Non-pigmented ciliary epithelial cell (primary cell): ENCODE measurements at places on chromosomes 16 and 17.

GRCh38 chr17:73189417-73190099, 3.3 kb upstream of the COG1 start:
- DNase-seq: peak; percentile 22

- DNase-seq: no peak
Observed at GRCh38 chr17:59466946-59467801, 98.2 kb upstream of the DHX40 start.

DNA sequence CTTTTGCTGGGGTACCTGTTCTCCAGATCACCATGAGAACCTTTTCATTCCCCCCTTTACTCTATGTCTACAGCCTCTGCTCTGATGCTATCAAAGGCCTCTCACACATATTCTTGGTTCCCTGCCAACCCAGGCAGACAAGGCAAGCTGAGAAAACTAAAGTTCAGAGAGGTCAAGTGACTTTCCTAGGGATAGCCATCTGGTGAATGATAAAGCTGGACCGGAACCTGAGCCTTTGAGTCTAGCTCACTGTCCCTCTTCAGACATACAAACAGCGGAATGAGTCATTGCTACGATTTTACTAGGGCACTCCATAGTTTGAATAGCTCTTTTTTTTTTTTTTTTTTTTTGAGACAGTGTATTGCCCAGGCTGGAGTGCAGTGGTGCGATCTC, 73.3 kb downstream of the XYLT1 start:
- no peak for DNase-seq

- no peak for DNase-seq
Observed at GRCh38 chr17:1455291-1455796, 688 bp downstream of the CRK start.

DNA sequence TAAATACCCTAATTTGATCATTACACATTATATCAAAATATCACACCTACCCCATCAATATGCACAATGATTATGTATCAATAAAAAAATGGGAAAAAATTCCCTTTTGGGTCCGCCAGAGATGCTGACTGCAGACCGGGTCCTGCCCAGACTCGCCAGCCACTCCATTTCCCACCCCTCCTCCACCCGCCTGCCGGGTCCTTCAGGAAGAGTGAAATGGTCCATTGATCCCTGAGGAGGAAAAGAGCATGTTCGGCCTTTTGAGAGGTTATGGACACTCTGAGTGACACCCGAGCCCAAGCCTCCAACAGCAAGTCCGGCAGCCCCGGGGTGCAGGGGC, 123.9 kb upstream of the ZFHX3 start:
- DNase-seq: no peak

DNA sequence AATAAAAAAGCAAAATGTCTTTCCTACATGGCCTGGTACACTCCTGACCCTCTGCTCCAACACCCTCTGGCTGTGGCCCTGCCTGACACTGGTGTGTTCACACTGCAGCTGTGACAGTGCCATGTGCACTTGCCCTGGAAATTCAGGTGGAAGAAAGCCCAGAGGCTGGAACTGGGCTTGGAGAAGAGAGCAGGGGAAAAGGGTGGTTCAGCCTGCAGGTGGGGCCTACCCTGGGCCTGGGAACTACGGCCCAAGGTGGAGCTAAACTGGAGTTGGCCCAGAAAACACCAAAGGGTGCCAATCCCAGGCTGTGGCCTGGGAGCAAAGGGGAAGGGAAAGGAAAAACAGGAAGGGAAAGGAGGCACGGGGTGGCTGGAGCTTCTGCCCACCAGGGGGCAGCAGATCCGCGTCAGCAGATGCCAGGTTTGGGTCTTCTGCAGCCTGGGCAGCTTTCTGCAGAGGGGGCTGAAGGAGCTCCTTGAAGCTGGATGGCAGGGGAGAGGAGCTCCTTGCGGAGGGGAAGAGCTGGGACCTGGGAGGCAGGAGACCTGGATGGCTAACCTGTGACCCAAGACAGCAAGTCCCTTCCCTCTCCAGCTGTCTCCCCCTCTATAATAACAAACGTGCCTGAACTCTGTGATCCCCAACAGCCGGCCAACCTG, 15.4 kb upstream of the CTCF start:
- DNase-seq: no peak

- DNase-seq: no peak
Observed at GRCh38 chr17:82440469-82440981, 10.0 kb downstream of the CYBC1 start.

DNA sequence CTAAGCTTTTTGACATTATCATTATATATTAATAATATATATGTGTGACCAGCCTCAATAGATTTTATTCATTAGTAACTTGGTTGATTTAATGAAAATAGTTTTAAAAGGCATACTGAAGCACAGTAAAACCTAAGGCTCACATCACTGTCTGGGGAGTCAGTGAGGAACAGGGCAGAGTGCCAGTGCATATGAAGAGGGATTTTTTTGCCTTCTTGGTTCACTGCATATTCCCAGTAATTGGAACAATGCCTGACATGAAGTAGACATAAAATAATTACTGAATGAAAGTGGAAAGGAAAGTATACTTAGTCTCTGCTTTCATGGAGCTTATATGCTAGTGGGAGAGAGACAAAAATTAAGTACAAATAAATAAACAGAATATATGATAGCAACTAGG, 81.1 kb downstream of the FTO start:
- DNase-seq: no peak

- DNase-seq: no peak
Observed at GRCh38 chr16:23148166-23148512, 1.1 kb downstream of the USP31 start.

DNA sequence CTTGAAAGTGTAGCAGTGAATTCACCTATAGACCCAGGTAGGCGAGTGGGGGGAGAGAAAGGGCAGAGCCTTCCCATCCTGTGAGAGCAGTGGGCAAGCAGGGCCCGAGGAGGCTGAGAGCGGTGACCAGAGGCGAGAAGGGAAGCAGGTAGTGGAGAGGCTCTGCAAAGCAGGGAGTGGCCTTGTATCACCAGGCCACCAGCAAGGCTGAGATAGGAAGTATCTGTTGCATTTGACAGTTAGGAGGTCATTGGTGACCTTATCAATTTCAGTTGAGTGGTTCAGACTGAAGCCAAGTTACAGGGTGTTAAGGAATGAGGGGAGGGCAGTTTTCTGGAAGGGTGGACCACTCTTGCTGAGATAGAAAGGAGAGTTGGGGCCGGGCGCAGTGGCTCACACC, 10.7 kb upstream of the HSD3B7 start:
- no peak for DNase-seq

GRCh38 chr17:40284085-40284713, 3.5 kb upstream of the CDC6 start:
- peak; percentile 70 for DNase-seq

- DNase-seq: no peak
Observed at GRCh38 chr16:47928008-47928407, 227.8 kb downstream of the ABCC12 start.

GRCh38 chr17:83125515-83126274, 46.3 kb downstream of the METRNL start:
- DNase-seq: no peak

- no peak for DNase-seq
Observed at GRCh38 chr17:55388842-55389241, 32.8 kb downstream of the MMD start.

DNA sequence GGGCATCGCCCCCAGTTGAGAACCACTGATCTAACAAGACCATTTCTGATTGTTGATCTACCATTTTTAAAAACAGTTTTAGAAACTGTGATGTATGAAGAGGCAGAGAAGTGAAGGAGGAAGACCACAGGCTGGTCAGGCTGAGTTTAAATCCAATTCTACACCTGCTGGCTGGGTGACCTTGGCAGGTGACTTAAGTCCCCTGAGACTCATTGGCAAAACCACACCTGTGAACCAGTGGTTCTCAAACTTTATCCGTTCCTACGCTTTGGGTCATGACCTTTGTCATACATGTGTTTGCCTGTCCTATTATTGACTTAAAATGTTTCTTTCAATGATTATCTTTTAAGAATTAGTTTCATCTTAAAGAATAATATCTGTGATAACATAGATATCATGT, 2.3 kb downstream of the GP2 start:
- no peak for DNase-seq

DNA sequence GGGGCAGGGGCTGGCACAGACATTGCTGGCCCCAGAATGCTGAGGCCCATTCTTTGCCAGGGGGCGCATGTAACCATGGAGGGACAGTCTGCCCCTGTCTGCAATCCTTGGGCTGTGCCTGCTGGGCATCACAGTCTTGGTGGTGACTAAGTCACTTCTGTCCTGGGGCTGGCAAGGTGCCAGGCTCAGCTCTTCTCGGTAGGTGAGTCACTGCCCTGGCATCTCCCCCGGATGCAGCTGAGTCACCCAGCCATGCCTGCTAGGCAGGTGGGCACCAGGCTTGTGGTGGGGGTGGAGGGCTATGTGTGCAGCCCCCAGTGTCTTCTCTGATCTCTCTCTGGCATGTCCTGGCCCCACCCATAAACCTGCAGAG, 5.6 kb downstream of the RARA start:
- no peak for DNase-seq

GRCh38 chr17:42347198-42347597, 41.0 kb downstream of the STAT3 start:
- DNase-seq: peak; percentile 57

DNA sequence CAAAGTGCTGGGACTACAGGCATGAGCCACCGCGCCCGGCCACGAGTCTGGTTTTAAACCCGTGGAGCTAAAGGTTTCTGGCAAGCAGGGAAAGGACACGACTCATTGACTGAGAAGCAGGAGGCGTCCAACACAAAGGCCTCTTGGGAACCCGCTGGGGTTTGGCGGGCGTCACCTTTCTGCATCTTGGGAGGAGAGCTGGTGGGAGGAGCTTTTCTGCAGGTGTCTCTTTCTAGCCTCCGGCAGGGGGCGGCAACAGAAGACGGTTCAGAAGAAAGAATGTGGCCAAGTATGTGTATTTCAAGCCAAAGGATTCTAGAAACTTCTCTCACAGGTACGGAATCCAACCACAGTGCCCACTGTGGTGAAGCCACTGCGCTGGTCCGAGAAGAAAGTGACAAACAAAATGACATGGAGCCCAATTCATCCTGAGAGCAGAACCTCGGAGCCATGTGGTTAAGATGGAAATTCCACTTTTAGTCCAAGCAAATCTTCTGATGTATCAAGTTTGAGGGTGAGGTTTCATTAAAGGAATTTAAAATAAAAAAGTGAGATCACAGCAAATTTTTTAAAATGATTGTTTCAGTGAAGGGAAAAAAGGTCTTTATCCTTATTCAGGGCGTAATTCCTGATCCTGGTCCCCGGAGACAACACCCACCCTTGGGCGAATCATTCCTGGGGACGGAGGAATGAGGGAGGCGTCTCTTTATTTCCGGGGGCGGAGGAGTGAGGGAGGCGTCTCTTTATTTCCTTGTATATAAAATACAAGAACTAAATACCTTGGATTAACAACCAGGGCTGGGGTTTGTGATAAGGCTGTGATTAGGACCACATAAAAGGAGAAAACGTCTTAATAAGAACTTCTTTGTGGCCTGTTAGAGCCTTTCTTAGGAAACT, 97.6 kb downstream of the MRM3 start:
- peak; percentile 36 for DNase-seq

GRCh38 chr16:31467858-31468257, 4.1 kb upstream of the TGFB1I1 start:
- no peak for DNase-seq

DNA sequence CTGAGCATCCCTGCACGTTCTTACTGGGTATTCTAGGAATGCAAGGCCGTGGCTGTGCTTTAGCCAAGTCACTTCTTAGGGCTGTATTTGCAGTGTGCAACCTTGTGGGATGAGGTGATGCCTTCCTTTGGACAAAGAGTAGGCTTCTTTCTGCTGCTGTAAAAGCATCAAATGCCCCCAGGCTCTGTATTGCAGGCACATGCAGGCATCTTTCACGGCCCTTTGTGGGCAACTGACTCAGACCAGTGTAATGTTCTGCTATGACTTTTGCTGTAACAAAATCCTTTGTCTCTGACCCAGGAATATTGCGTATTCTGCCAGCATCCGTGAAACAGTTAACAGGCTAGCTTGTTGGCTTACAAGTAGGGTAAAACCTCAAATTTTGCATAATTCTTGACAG, 30.9 kb upstream of the GCSH start:
- DNase-seq: no peak

GRCh38 chr16:81284995-81285600, 29.7 kb upstream of the GAN start:
- no peak for DNase-seq

DNA sequence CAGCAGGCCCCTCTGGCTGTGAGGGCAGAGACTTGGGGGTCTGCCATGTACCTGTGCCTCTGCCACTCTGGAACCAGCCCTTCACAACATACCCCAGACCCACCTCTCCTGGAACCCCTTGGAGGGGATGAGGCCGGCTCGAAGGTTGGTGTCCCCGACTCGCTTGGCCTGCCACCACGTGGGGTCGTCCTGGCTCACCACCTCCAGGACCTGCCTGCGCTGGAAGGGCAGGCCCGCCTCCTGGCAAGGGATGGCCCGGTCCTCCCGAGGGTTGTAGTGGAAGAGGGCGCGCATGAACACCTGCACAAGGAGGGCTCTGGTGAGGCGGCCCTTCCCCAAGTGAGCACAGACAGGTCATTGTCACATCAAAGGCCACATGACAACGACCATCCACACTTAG, 12.2 kb downstream of the MPP3 start:
- DNase-seq: no peak

GRCh38 chr17:80064696-80065095, 28.3 kb downstream of the CCDC40 start:
- DNase-seq: no peak

DNA sequence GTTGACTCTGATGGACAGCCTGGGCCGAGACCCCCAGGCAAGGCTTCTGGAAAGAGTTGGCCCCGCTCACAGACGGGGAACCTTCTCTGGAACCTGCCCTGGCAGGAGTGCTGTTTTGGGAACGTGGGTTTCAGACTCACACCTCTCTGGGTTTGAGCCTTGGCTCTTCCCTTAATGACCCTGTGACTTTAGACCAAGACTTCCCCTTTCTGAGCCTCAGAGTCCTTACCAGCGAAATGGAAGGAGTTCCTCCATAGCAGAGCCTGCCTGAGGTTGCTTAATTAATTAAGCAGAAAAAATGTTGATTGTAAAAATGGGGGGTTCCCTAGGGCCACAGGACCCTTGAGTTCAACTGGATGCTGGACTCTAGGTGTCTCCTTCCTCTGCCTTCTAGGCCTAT, 408.2 kb downstream of the SEC14L1 start:
- DNase-seq: no peak

GRCh38 chr17:9644910-9645751, at the start of gene USP43:
Gene USP43, plus strand, starts transcription at chr17:9645517. Its CDS starts 116 bp downstream, at chr17:9645633.
- DNase-seq: no peak

- no peak for DNase-seq
Observed at GRCh38 chr17:70420861-70421445, 251.6 kb downstream of the KCNJ2 start.

GRCh38 chr17:29042026-29042678, 789 bp upstream of the PIPOX start:
- no peak for DNase-seq
